ENCODE measurements at places on chromosomes 4 and X.

DNA sequence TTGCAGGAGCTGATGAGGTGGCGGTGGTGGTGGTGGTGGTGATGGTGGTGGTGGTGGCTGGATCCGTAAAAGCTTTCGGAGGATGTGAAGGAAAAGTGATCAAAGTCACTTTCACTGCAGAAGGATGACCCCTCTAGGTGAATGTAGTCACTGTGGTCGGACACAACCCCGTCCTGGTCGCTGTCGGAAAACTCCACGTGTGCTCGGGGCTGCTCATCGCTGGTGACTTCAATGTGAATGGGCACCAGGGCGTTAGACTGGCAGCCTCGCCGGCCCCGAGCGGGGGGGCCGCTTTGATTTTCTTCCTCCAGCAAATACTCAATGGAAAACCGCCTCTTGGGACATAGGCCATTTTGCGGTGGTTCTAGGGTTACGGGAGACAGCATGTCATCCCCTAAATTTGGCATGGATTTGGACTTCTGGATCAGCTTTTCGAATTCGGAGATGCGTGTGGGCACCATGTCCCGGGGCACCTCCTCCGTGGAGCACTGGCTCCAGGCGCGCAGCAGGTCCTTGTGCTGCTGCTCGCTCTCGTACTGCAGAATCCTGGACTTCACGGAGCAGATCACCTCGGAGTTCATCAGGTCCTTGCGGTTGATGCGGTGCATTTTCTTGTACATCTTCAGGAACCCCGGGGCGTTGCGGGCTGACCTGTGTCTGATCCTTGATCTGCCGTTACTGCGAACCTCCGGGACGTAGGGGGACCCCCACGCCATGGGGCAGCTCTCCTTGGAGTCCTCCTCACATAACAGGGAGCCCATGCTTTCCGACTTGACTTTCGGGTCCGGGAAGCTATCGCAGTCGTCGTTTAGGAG, 88.3 kb upstream of the PDLIM3 start:
- DNase-seq = no peak

DNA sequence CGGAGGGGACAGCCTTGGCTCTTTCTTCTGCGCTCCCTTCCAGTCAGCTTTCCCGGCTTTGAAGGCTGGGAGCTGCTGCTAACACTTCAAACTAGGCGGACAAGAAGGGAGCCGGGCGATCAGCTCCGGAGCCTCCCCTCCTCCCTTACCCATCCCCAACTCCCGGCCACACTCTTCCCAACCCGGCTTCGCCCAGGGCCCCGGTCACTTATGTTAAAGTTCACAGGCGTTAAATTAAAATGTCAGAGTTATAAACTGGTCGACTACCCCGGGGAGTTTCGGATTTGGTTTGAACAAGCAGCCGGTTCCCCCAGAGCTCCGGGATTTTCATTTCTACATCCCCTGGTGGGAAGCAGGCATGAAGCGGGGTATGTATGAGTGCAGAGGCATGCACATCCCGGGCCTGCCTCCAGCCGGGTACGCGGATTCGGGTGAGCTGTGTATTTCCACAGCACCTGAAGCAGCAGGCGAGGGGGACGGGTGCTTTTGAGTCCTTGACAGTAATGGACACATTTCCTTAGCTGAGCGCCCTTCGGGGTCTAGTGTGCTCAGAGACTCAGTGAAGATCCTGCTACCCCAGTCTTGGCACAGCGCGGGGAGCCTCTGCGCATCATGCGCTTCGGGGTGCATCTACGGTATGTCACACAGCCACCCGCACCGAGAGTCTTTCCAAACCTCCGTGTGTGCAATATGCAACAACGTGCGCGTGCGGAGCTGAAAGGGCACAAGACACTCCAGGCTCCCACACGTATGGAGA, 880 bp downstream of the UNC5C start:
- no peak for DNase-seq

DNA sequence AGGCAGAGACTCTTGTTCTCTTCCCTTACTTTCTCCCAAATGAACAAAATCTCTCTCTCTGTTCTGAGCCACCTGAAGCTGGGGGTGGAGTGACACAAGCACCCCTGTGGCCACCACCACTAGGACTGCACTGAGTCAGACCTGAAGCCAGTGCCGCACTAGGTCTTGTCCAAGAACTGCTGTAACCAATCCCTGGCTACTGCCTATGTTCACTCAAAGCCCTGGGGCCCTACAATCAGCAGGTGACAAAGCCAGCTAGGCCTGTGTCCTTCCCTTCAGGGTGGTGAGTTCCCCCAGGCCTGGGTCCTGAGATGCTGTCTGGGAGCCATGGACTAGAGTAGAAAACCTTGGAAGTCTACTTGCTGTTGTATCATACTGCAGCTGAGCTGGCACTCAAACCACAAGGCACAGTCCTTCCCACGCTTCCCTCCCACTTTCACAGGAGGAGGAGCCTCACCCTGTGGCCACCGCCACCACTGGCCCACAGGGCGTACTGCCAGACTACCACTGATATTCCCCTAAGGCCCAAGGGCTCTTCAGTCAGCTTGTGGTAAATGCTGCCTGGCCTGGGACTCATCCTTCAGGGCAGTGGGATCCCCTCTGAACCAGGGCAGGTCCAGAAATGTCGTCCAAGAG, 119.1 kb downstream of the RTL9 start:
- peak; percentile 81 for DNase-seq

GRCh38 chrX:44156726-44157125, 183.5 kb upstream of the NDP start:
- DNase-seq = no peak

DNA sequence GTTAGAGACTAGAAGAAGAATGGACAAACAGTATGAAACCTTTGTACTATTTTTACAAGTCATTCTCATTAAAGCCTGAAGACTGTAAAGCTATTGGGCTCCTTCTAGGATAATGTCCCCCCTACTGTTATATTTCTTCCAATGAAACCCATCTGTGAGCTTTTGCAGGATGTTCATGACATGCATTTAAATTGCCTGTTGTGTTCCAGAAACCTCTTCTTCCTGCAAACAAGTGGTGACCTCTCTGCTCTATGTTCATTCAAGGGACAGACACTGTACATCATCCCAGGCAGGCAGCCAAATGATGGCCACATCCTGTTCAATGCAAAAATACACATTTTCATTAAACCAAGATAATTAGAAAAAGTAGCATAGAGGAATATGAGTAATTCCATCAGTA, 128.0 kb downstream of the C4orf33 start:
- peak; percentile 16 for DNase-seq

GRCh38 chr4:99722725-99723124, 65.1 kb upstream of the C4orf54 start:
- DNase-seq = no peak

DNA sequence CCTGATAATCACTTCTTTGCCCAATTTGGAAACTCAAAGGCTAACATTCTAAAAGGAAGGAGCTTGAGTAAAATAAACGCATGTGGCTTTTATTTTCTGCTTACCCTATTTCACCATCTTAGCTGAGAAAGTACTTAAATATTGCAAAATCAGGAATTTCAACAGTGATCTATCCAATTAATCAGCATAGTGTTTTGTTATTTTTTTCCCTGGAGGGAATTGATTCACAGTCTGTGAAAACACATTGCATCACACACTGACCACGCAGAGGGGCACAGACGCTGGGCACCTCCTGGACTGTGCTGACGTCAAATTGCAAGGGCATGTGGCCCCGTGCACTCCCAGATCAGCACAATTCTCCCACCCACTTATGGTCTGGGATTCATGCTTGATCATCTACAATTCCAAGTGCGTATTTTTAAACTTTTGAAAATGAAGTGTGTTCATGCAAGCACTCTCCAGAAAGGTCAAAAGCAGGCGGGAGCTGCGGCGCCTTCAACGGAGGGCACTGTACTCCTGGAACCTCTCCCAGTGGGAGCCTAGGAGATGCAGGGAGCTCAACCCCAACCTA, 320.6 kb upstream of the PPARGC1A start:
- DNase-seq = peak; percentile 51

DNA sequence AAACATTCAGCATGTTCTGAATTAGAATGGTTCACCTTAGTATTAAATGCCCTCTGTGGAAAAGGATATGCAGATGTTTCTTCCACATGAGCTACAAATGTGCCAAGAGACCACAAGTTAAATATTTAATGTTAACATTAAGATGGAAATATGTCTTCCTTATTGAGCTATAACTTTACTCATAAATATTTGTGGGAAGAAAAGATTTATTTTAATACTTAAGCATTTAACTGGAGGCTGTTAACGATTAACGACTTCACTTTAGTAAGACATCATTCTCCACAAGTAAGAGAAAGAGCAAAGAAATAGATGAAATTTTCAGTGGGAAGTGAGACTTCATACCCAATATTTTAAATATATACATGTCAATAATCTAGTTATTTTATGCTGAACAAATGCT, 1046.0 kb upstream of the GRID2 start:
- DNase-seq = no peak

DNA sequence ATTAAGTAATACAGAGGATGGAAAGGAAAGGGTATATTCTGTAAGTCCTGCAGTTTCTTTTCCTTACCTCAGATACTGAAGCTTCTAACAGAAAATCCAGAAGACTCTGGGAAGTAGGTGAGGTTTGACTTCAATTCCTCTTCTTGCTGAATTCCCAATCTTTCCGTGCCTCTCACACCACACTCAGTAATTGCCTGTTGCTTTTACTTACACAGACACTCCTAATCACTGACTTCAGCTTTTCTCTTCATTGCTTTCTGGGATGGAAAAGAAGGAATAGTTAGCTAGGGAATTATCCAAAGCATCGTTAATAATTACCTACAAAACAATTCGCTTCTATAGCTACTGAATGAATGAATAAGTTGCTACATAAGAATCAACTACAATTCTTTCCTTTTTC, 163.6 kb downstream of the FBXO8 start:
- peak; percentile 2 for DNase-seq

- DNase-seq = no peak
These were observed 37.3 kb upstream of the MBTPS2 start for GRCh38 chrX:21802054-21802670.

- DNase-seq = no peak
These were observed 833.5 kb upstream of the ADGRL3 start for GRCh38 chr4:60366661-60367060.

DNA sequence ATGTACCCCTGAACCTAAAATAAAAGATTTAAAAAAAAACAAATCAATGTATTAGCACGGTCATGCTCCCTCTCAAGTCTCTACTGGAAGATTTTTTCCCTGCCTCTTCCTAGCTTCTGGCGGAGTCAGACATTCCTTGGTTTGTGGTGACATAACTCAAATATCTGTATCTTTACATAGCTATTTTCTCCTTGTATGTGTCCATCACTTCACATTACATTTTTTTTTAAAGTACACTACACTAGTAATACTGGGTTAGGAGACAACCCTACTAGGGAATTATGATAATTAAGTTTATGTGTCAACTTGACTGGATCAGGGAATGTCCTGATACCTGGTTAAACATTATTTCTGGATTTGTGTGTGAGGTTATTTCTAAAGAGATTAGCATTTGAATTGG, 1197.9 kb downstream of the TECRL start:
- DNase-seq = no peak

GRCh38 chr4:153467897-153468262, 1.7 kb downstream of the TMEM131L start:
- DNase-seq = no peak

GRCh38 chrX:140733766-140734342, 24.3 kb downstream of the LINC00632 start:
- peak; percentile 9 for DNase-seq

DNA sequence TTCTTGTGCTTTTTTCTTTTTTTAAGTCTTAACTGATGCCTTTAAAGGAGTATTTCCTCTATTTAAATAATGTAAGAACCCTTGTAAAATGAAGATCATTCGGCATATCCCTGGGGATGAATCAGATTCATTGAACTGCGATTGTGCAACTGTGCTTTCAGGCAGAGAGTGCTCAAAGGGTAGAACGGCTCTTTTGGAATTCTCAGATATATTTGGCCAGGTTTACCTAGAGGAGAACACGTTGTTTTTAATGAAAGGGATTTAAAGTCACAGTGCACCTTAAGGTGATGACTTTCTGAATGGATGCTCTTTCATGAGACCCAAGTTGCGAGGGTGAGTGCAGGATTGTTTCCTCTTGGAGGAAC, 51.6 kb upstream of the ELOVL6 start:
- DNase-seq = no peak

DNA sequence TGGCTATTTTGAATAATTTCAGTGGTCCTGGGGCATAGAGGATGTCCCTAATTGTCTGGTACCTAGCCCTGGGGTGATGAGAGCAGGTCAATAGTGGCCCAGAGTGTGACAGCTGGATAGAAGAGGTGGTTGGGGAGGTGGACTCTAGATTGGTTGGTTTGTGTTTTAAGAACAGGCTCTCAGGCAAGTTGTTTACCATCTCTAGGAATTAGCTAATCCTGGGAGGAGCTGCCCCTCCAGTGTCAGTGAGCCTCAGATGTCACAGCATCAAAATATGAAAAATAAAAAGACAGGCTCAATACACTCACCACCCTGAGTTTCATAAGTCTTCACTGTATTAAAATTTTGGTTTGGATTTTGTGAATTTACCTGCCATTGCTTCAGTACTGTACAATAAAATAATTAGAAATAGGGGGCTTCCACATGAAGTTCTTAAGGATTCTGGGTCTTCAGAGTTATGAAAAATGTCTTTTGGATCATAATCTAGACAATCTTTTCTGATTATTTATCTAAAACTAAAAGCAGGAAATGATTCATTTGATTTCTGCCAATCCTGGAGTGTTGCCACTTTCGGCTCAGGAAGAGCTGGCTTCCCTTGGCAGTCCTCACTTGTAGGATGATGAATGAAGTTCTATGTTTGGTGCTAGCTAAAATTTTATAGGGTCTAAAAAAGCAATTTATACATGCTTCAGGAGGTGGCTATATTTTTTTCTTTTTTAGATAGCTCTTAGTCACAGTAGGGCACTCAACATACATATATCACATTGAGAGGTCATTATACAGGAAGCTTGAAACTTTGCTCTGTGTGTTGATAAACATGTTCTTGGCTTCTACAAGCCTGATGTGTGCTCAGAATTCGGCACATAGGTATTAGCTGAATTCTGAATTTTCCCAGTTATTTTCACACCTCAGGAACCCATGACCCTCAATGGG, 395.1 kb downstream of the RAB28 start:
- peak; percentile 18 for DNase-seq

- DNase-seq = peak; percentile 62
These were observed 31.6 kb upstream of the C1QTNF7 start for GRCh38 chr4:15396157-15396800.

DNA sequence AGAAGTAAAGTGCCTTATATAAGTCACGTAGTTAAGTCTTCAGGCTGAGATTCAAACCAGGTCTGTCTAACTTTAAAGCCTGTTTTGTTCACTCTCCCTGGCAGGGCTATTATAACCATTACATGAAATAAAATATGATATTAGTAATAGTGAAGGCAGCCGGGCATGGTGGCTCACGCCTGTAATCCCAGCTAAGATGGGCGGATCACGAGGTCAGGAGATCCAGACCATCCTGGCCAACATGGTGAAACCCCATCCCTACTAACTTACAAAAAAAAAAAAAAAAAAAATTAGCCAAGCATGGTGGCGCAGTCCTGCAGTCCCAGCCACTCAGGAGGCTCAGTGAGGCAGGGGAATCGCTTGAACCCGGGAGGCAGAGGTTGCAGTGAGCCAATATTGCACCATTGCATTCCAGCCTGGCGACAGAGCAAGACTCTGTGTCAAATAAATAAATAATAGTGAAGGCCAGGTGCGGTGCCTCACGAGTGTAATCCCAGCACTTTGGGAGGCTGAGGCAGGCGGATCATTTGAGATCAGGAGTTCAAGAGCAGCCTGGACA, 22.1 kb upstream of the SOWAHD start:
- DNase-seq = no peak
